MV-4-11 (cell line): ENCODE measurements at places on chromosomes 3 and 15.

DNA sequence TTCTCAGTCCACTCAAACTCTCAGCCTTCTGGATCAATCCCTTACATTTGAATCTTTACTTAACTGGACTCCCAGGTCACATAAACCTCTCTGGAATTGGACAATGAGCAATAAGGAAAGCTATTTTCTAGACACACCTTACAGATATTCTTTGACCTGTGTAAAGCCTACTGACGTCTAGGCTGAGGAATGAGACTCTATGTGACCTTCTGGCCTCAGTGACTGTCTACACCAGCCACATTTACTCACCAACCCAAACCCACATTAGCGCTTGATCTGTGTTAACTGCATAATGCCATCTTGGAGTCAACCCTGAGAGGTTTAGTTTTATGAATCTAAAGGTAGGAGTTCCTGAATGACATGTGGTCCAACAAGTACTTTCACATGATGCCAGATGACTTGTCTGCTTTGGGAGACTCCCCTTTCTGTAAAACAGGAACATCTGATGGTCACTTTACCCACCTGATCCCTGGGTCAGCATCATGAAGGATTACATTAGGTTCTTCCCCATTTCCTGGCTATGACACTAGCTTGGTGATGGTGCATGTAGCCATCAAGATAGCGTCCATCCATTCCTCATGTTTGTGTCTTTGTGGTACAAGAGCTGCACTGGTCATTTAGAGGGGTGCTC is 11.4 kb upstream of the COMMD2 start:
- DNase-seq, result no peak

DNA sequence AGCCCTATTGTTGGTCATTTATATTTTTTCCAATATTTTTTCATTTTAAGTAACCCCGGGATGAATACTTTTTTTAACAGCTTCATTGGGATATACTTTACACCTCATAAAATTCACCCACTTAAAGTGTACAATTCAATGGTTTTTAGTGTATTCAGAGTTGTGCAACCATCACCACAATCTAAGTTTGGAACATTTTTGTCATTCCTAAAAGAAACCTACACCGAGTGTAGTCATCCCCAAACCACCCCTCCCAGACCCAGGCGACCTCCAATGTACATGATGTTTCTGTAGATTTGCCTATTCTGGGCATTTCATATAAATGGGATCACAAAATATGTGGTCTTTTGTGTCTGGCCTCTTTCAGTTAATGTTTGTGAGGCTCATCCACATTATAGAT is 118.3 kb upstream of the FRMD4B start:
- DNase-seq, result no peak

DNA sequence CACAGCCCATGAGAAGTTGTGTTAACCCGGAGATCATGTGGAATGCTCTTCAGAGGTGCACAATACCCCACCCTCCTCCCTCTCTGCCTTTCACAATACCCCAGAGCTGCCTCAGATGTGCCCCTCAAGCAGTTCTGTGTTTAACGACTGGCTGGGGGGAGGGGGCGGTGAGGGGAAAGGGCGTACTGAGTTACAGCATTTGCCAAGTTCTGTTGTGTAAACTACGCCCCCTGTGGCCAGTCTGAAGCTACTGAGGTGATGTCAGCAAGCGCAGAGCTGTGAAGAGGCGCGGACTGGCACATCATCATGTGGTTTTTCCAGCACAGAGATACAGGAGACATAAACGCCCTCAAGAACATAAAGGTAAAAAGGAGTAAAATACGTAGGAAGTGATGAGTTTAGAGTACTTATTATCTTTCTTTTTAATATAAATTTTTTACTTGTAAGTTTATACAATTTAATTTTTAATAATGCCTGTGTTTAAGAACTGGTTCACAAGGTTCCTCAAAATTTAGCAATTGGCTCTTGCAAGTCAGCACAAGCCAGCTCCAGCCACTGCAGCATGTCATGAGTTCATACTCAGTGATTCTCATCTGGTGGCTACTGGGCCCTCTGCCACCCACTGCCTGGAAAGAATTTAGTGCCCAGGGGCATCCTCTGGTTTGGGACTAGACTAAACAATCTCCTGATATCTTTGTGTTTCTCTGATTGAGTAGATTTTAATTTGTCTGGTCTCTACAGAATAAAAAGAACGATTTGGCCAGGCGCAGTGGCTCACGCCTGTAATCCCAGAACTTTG is 1.7 kb downstream of the EPB42 start:
- DNase-seq, result no peak

- peak; percentile 77 for DNase-seq
Observed at GRCh38 chr3:44861412-44862225, at the start of gene TMEM42. TMEM42 (plus strand) TSS chr3:44861912; CDS start chr3:44861925, 13 bp downstream.

GRCh38 chr3:40035177-40035576 is 225.8 kb downstream of the MYRIP start:
- DNase-seq, result no peak

DNA sequence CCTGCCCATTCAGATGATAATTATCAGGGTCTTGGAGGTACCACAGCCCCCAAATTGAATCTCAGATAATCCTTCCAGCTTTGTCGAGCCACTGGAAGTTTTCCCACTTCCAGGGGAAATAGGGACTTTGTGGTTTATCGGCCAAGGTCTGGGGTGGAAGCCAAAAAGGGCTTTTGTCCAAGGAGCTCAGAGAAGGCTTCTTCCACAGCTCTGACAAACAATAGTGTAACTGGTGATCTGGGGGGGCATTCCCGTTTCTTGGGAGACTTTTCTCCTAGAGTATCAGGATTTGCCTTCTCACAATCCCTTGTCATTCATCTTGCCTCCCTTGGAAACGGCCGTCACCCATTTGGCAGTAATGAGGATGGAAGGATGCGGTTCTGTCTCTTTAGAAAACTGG is 18.4 kb downstream of the SRGAP3 start:
- no peak for DNase-seq

DNA sequence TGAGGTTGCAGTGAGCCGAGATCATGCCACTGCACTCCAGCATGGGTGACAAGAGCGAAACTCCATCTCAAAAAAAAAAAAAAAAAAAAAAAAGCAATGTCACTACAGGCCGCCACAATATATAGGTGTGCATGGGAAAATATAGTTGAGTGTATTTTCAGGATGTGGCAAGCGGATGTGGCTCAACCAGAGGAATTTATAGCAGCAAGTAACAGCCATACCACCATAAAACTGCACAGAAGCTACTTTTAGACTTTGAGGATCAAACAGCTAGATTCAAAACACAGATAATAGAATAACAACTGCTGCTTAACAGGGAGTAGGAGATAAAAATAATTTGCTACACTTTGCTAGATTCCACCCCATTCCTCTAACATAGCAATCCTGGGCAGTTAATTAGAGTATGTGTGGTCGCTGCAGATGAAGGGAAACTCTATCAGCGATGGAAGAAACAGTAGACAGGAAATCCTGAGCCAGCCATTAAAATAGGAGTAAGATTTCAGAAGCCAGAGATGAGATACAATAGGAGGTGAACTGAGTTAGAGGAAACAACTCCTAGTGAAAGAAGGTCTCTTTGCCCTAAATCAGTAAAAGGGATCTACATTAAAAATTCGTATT is 318.7 kb upstream of the STT3B start:
- DNase-seq, result peak; percentile 70

DNA sequence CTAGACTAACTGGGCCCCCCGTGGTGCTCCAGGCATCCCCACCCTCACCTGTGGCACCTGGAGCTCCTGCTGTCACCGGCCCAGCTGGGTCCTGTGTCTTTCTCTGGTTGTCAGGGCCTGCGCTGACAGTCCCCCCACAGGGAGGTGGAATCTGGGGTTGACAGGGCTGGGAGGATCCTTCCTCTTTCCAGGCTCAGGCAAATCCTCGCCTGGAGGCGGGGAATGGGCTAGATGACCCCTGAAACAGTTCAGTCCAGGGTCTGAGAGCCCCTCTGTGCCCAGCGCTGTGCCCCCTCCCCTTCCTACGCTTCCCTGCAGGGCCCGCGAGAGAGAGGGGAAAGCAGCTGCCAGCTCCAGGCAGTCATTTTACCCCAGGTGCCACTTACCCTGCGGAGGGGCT is 50.1 kb upstream of the MCF2L2 start:
- no peak for DNase-seq

DNA sequence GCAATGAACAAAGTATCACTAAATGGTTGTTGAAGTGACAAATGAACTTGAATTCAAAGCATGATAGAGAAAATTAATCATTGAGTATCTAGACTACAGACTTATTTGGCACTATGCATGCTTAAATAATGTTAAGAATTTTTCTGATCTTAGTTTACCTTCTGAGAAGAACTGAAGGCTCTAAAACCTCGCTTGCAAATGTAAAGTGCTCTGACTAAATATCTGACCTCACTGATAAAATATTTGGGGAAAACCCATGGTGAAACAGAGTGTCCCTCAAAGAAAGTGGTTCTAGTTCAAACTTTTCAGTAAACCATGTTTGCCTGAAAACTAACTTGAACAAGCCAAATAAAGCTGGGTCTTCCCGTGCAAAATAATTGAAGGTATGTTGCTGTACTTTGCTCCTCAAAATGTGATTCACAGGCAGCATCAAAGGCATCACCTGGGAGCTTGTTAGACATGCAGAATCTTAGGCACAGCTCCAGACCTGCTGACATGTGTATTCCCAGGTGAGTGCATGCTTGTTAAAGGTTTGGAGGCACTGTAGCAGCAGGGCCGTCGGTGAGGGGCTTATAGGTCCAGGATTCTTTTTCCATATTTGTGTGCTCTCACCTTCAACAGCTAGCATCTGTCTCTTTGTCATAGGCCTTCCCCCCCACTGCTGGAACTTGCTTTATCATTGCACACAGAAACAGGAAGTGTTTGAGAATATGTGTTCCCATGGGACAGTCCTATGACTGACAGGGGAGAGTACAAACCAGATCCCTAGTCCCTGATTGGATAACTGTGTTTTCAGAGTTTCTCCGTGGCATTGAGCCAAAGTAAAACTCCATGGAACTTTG is 524.2 kb upstream of the LMCD1 start:
- DNase-seq, result no peak

GRCh38 chr3:179027326-179027900 is 44.2 kb downstream of the ZMAT3 start:
- no peak for DNase-seq

DNA sequence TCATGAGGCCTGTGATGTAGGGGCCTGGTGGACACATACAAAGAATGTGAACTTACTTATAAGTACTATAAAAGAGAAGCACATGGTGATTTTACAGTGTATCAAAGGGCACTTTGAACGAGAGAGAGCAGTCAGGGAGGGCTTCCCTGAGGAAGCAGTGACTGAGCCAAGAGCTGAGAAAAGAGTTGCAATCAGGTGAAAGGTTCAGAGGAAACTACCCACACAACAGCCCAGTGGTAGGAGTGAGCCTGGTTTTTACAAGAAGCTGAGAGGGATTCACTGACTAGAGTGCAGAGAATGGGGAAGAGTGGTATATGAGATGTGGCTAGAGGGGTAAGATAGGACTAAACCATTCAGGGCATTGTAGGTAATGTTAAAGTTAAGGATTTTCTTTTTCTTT is 57.1 kb downstream of the CALML4 start:
- peak; percentile 23 for DNase-seq

DNA sequence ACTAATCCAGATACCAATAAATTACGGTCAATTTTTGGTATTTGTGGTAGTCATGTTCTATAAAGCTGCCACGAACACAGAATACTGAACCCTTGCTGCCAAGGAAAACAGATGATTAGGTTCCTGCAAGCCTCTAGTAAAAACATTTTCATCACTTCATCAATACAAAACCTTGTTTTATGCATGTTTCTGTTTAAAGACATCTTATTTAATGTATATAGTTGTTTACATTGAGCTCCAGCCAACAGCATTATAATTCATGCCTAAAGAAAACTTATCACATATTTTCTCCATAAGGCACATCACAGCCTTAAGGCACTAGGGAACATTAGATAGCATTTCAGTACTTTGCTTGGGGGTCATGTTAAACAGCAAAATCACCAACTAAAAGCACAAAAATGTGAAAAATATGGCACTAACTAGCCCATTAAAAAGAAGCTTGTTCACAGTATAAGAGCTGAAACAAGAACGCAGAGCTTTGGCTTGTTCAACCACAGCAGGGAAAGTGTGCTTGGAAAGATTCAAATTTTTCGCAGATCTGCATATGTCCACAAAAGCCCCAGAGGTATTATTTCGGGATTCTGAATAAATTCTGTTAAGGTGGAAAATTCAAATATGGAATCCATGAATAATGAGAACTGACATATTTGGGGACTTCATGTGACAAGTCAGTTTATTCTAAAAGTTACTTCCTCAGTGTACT is 27.7 kb downstream of the POLQ start:
- no peak for DNase-seq
